Effector memory CD8-positive, alpha-beta T cell (primary cell): ENCODE measurements at places on chromosomes 7 and 10.

DNA sequence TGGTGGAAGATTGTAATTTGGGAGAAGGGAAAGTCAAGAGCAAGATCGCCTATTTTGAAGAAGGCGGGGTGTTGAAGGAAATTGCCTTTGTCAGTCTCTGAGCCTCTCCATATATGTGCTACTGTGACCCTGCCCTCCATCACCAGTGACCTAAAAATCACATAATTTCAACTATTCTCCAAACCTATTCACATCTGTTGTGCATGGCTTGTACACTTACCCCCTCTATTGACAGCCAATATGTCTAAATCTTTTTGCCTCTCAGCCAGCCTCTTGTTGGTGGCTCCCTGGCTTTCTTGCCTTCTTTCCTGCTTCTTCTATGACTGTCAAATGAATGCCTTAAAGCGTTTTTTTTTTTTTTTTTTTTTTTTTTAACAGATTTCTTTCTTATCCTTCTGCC, 295.6 kb downstream of the AUTS2 start:
- DNase-seq = no peak

- DNase-seq = no peak
Measured at GRCh38 chr7:48964074-48964473, 39.7 kb downstream of the CDC14C start.

GRCh38 chr10:44427479-44427878, 42.6 kb upstream of the CXCL12 start:
- no peak for DNase-seq

DNA sequence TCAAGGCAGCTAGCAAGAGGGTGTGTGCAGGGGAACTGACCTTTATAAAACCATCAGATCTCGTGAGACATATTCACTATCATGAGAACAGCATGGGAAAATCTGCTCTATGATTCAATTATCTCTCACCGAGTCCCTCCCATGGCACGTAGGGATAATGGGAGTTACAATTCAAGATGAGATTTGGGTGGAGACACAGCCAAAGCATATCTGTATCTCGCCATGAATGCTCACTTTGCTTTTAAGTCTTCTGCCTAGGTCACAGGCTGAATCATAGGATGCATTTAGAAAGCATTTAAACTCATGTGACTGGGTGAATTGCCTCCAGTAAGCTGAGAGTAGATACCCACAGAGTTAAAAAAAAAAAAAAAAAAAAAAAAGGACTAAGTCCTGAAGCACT, 220.0 kb downstream of the AGMO start:
- DNase-seq = no peak

DNA sequence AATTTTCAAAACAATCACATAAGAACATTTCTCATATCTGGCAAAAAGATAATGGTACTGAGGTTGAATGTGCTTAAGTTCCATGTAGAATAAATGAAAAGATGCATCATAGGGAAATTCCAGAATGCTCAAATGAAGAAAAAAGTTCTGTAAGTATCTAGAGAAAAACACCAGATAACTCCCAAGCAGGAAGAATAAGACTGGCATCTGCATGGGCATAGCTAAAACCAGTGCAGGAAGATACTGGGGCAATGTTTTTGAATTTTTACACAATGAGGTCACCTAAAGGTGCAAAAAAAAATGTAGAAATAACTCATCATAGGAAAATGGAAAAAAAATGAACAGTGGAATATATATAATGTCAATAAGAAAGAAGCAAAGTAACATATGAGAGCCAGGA, 275.2 kb downstream of the BAMBI start:
- no peak for DNase-seq
